ENCODE measurements at places on chromosomes 6 and 20.

DNA sequence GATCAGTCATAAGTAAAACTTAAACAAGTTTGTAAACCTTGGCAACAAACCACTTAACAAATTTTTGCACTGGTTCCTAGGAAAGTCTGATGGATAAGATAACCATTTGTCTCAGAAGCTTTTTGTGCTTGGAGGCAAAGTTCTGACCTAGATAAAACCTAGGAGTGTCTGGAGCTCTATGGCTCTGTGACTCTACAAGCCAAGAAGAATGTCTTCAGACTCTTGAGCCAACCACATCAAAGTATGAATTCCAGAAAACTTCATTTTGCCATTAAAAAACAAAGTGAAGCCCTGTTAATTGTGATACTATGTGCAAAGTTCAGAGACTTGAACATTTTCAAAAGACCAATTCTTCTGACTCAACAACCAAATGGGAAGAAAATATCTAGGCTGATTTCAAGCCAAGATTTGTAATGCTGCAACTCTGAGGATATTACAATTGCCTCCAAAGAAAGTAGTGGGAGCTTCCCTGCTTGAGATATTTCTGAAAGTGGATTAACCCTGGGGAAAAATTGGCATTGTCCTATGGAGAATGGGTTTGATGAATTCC, 158.1 kb upstream of the FOXQ1 start:
- no peak for DNase-seq

DNA sequence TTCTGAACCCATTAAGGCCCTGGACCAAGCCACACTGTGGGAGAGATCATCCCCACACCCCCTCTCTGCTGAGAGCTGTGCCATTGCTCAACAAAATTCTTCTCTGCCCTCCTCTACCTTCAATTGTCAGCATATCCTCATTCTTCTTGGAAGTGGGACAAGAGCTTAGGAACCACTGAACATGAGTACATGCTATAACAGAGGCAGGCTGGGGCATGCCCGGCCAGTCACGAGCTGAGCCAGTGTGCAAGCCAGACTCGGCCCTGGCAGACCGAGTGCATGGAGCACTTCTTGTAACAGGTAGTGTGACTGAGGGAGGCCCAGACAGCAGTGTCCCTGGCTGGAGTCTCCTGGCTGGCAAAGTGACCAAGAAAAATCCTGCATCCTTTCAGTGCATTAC, 149.2 kb downstream of the MOXD1 start:
- DNase-seq = no peak

- DNase-seq = no peak
These were observed 2.5 kb downstream of the DEK start for GRCh38 chr6:18261877-18262276.

DNA sequence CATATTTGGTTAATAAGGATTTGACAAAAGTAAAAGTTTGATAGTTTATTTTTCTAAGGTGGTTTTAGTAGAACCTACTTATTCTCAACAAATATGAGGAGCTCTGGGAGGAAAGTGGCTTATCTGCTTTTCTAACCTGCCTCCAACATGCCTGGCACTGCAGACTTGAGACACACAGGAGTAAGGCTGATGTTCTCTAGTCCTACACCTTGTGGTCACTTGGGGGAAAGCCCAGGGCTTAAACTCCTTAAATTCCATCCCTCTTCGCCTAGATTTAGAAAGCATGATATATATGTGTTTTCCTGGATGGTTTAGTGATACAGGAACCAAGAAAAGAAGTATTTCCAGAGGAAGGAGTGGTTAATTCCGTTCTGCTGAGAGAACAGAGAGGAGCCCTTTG, 39.9 kb upstream of the SAMD5 start:
- no peak for DNase-seq

DNA sequence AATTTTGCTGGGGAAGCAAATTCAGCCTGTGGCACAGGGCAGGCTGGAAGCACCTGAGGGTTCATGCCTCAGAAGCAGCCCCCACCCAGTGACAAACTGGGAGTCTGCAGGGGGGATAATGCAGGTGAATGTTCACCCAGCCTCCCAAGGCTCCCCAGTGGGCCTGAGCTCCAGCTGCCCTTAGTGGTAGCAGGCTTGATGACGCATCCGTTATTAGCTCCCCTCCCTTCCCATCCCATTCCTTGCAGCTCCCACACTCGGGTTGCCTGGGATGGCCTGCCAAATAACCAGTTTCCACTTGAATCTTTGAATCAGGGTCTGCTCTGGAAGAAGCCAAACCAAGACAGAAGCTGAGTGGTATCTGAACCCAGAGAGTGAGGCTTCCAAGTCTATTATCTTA, 15.8 kb downstream of the KCNK15 start:
- DNase-seq = no peak

- DNase-seq = no peak
These were observed 141.3 kb downstream of the PXDC1 start for GRCh38 chr6:3610206-3610605.

- no peak for DNase-seq
These were observed 16.2 kb downstream of the KCNB1 start for GRCh38 chr20:49466114-49466912.

GRCh38 chr6:113488812-113489685, 368.1 kb upstream of the MARCKS start:
- no peak for DNase-seq

- DNase-seq = no peak
These were observed 466.3 kb upstream of the PLCB4 start for GRCh38 chr20:8602389-8603116.

- no peak for DNase-seq
These were observed 20.0 kb downstream of the KHDRBS2 start for GRCh38 chr6:62265906-62266525.

GRCh38 chr6:168029459-168030217, 32.2 kb downstream of the KIF25 start:
- DNase-seq = no peak

Data from stimulated activated CD8-positive, alpha-beta memory T cell treated with anti-CD3 and anti-CD28 coated beads, Interleukin-15, amount 100 ng/mL, for 24 hours (primary cell).